Stimulated activated CD8-positive, alpha-beta memory T cell treated with anti-CD3 and anti-CD28 coated beads, Interleukin-7, amount 100 ng/mL, for 1 hour (primary cell): ENCODE measurements at places on chromosomes 2 and 18.

GRCh38 chr2:138212434-138212833 lies 248.2 kb downstream of the HNMT start:
- no peak for DNase-seq

GRCh38 chr18:9750606-9751304 lies 42.7 kb downstream of the RAB31 start:
- DNase-seq: no peak

DNA sequence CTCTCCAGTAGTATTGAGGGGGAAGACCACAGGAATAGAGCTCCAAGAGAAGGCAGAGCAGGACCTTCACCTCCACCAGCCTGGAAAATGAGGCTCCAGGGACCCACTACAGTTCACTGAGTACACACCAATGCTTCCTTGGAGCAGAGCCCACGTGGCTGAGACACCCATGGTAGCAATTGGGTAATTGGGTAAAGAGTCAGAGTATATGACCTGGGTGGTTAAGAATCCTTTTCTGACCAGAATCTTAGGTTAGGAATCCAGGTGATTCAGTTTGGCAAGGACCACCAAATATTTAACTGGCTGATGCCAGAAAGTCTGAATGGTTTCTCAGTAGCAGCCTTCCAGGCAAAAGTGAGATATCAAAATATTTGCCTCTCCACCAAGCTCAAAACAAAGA lies 107.7 kb downstream of the MDH1 start:
- no peak for DNase-seq

DNA sequence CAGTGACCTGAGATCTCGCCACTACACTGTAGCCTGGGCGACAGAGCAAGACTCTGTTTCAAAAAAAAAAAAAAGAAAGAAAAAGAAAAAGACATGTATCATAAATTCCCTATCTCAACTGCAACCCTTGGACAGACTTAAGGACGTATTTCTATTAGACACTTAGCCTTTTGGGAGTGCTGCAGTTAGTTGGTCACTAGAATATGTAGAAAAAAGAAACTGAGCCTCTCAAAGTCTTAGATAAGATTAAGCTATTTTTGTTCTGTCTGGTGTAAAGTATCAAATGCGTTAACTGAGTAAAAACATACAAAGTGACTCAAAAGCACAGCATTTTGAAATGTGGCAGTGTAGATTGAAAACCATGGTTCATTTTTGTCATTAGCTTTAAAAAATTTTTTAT lies 7.3 kb downstream of the NBEAL1 start:
- DNase-seq: no peak

DNA sequence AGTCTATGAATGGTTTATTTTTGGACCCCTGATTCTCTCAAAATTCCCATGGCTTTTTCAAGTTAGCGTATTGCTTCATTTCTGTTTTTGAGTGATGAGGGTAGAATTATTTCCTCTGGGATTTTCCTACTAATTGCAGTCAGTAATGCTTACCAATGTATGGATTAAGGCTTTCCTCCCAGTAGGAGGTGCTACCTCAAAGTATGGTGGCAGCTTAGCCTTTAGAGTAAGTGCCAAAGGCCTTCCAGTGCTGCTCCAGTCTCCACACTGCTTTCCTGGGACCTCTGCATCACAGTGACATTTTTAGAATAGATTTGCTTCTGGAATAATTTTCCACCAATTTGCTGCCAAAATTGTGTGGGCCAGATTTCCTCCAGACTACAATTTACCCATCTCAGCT lies 16.2 kb upstream of the SSB start:
- no peak for DNase-seq

- no peak for DNase-seq
Measured at GRCh38 chr2:240839152-240840143, 19.4 kb upstream of the KIF1A start.

DNA sequence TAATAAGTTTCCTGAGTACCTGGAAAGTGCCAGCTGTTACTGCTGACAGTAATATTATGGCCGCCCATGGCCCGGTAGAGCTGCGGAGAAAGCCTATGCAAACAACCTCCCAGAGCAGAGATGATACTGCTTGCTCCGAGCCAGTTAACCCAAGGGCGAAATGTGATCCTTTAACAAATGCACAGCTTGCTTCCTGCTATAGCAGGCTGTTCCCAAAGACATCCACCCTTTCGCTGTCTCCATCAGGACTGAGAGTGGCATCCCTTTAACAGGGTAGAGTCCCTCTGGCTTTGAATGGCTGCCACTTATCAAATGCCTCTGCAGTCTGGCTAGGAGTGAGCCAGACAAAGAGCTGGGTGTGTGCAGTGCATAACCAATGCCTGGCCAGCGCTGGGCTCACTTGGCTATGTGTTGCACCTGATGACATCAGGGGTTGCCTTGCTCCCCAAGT lies 69.7 kb upstream of the DAPL1 start:
- DNase-seq: no peak

DNA sequence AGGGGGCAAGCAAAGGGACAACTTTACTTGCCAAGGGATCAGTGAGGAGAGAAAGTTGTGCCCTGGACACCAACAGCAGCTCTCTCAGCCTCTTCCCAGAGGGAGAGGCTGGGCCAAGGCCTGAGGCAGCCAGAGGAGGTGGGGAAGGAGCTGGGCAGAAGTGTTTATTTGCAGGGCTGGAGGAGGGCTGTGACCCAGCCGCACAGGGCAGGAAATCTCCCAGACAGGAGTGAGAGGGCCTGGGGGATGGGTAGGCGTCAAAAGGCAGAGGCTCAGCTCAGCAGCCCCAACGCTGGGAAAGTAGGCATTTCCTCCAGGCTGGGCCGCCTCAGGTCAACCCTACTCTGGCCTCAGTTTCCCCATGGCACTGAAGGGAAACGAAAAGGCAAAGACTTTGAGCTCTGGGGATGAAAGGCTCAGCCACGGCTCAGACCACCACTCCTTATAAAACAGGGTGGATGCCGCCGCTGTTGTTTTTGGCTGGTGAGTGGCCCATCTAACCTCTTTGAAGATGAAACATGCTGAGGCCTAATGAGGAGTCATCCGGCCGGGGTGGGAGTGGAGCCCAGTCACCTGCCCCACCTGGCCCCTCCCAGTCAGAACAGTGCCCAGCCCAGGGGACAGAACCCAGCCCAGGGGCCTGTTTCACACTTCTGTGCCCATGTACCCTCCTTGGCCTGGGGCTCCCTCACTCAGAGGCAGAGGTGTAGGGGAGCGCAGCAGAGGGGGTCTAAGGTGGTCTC lies 21.9 kb upstream of the SEMA4C start:
- no peak for DNase-seq

DNA sequence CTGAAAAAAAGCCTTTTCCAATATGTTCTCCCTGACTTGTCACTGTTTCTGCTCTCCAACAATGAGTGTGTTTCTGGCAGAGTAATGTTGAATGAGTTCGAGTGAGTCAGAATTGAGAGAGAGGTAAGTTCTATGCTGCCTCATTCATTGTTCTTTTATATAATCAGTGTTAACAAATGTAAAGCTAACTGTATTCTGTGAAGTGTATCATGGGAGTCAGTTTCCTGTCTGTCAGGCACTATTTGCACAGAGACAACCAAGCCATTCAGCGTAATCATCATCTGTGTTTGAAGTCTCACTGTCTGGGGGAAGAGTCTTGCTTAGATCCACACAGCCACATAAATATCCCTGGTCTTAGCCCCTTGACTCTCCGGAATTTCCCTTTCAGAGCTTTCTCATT lies 22.0 kb upstream of the UPP2 start:
- no peak for DNase-seq

DNA sequence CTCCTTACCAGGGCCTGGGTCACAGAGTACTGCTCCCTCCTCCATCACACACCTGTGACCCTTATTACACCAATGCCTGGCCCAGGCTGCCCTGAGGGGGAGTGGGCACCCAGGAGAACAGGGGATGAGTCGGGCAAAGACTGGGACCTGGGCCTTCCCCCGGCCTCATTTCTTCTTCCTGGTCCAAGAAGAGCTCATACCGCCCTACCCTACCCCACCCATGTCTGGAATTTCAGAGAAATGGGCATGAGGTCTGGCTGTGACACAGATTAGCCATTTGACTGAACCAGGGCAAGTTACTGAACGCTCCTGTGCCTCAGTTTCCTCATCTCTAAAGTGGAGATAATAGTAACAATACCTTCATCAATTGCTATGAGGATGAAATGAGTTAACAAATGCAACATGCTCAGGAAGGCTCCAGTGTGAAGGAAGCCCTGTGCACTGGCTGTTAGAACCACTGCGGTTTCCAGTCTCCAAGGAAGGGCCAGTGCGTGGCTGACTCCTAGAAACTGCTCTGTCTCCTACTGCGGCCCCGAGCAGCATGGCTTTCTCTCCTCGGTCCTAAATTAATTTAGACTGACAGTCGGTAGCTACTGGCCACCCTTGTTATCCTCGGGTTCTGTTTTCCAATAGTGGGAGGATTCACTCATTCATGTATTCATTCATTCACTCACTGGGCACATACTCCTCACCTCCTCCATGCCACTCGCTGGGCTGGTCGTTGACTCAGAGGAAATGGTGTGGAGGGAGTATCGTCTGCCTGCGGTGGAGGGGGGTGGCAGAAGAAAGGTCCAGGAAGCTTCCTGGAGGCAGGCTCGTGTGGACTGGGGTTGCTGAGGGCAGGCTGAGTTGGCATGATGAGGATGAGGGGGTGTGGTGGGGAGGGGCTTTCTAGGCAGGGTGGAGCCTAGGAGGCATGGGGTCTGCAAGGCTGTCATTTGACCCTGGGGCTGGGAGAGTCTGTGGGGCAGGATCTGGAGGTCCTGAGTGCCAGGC lies 175.6 kb downstream of the GLI2 start:
- DNase-seq: no peak

GRCh38 chr2:236728916-236729670 lies 159.5 kb downstream of the ACKR3 start:
- DNase-seq: no peak

DNA sequence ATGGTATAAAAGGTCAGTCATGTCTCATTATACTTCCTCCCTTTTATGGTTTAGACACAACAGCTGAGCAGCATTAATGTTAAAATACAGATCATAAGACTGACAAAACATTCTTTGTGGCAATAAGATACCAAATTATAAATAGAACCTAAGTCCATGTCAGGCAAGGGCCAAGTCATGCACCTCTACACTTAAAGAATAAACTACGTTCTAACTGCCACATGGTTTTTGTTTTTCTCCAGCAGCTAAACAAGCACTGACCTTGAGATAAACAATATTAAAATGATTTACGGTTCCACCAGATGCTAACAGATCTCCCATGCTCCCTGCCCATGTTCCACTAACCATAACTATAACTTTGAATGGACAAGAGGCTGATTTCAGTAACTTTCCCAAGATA lies 368.6 kb upstream of the TFPI start:
- no peak for DNase-seq

- no peak for DNase-seq
Measured at GRCh38 chr2:151040039-151040438, 221.6 kb downstream of the RBM43 start.

DNA sequence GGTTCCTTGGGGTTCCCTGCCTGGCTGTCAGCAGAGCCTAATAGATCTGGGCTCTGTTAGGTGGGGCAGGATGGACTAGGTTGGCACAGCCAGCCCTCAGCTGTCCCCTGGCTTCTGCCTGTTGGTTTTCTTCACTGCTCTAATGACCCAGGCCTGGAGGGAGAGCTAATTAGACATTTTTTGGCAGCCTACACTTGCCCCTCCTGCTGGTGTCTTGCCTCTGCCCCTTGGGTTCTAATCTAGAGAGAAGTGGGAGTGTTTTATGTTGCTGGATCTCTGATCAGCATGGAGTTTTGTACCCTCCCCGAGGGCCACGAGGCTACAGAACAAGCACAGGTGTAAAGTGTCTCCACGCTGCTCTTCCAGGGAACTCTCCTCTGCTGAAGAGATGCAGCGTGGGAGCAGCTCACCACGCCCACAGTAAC lies 199.4 kb upstream of the RASGRP3 start:
- no peak for DNase-seq

- no peak for DNase-seq
Measured at GRCh38 chr2:1010415-1010930, 59.8 kb downstream of the SNTG2 start.

GRCh38 chr2:85647823-85648526 lies 20.0 kb downstream of the SFTPB start:
- no peak for DNase-seq

- no peak for DNase-seq
Measured at GRCh38 chr2:156319811-156320485, 12.6 kb downstream of the NR4A2 start.

GRCh38 chr2:3222636-3223035 lies 155.0 kb downstream of the EIPR1 start:
- no peak for DNase-seq

- DNase-seq: no peak
Measured at GRCh38 chr2:187034434-187034833, 185.5 kb upstream of the ZSWIM2 start.

- DNase-seq: no peak
Measured at GRCh38 chr2:70560040-70560439, 6.4 kb upstream of the TGFA start.

GRCh38 chr2:216082117-216082711 lies 495 bp downstream of the TMEM169 start:
- no peak for DNase-seq

- DNase-seq: no peak
Measured at GRCh38 chr18:3283253-3283863, 21.4 kb downstream of the MYL12B start.

GRCh38 chr2:53939656-53940055 lies 31.1 kb downstream of the PSME4 start:
- DNase-seq: no peak

DNA sequence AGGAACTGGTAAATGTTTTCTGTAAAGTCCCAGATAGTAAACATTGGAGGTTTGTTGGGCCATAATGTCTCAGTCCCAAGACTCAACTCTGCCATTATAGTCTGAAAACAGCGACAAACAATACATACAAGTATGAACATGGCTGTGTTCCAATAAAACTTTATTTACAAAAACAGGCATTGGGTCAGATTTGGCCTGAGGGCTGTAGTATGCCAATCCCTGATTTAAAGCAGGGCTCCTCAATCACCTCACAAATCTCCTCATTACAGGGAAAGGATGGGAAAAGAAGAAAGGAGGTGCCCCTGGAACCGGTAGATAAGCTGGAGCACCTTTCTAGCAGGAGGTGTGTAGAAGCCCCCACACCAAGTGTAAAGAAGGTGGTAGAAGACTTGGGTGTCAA lies 48.9 kb upstream of the UPP2 start:
- DNase-seq: no peak

GRCh38 chr2:220814441-220814840 lies 757.7 kb downstream of the EPHA4 start:
- no peak for DNase-seq

- DNase-seq: no peak
Measured at GRCh38 chr18:38619129-38619528, 1053.5 kb upstream of the CELF4 start.
